ENCODE measurements at places on chromosomes 2 and 18. TPM values are rescaled to one million over a fixed set of nuclear protein-coding genes. Genes with fewer than 3 reads are reported as not detected.

DSG4 gene
- not detected for total RNA-seq

RUFY4 gene
- not detected for total RNA-seq

GRCh38 chr2:36659872-36660312 lies 36.6 kb upstream of the VIT start:
- no peak for DNase-seq

DNA sequence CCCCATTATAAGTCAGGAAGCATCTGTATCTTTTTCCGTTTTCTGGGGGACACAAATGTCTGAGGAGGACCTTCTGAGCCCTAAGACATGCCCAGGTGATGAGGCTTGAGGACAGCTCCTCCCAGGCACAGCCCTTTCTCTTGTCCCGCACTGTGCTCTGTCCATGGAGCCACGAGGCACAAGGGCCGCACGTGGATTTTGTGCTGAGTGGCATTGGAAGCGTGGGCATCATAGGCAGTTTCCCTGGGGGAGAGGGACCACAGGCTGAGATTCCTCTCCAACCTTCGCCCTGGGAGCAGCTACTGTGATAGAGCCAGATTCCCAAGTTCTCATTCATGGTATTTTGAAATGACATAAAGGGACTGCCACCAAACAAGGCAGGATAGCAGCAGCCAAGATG lies 139.9 kb downstream of the SH3RF3 start:
- no peak for DNase-seq

- DNase-seq = no peak
These were observed 389.9 kb downstream of the TNS1 start for GRCh38 chr2:217612920-217613319.

SLC9A4 gene
- not detected for total RNA-seq

GRCh38 chr2:219851801-219852481 lies 224.5 kb downstream of the SLC4A3 start:
- DNase-seq = peak; percentile 54

CNDP1 gene
- not detected for total RNA-seq

GPR45 gene
- total RNA-seq = not detected

PROKR1 gene
- total RNA-seq = not detected

DNA sequence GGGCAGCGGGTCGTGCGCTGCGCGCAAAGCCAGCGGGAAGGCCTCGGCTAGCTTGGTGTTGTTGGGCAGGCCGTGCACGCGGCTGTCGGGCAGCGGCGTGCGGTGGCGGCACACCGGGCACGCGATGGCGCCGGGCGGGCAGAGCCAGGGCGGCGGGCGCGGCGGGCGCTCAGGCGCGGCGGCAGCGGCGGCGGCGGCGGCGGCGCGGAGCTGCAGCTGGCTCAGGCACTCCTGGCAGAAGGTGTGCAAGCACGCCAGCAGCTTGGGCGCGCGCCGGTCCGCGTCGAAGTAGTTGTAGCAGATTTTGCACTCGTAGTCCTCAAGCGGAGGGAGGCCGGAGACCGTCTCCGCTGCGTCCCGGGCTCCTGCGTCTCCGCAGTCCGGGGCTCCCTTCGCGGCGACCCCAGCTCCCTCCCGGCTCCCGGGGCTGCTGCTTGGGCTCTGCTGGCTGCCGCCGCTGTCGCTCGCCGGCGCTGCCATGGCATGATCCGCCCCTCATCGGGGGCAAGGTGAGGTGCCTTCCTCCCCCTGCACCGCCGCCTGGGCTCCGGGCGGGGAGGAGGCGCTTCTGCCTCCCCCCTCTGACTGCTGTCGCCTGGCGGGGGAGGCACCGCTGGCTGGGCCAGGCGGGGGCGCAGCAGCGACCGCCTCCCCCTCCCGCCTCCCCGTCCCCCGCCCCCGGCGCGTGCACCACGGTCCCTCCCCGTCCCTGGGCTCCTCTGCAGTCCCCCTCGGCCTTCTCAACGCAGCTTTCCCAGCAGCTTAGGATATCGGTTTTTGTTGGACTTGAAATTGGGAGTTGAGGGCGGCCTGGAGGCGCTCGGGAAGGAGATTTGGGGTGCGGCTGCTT lies 21.0 kb upstream of the PAX3 start:
- no peak for DNase-seq

SP140L gene
- 10.9 TPM for total RNA-seq

- peak; percentile 91 for DNase-seq
These were observed 44.4 kb downstream of the ST8SIA5 start for GRCh38 chr18:46712406-46712805.

- DNase-seq = no peak
These were observed 144.6 kb upstream of the CCDC195 start for GRCh38 chr2:224860786-224861185.

DNA sequence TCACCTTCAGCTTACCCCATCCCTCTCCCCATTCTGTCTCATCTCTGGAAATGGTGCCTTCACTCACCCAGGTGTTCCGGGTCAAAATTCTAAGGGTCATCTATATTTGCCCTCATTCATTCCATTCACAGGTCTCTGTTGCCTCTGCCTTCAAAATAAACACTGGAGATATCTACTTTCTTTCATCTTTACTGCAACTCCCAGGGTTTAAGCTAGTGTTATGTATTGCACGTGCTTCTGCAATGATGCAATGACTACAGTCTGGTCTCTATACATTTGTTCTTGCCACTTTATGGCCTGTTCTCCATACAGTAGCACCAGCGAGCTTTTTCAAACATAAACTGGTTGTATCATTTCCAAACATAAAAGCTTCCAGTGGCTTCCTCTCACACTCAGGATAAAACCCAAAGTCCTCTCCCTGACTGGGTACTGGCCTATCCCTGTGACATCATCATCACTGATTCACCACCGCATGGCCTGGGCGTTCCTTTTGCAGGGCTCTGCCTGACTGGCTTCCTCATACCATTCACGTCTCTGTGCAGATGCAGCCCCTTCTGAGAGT lies 14.3 kb downstream of the DSG2 start:
- DNase-seq = peak; percentile 93

DNA sequence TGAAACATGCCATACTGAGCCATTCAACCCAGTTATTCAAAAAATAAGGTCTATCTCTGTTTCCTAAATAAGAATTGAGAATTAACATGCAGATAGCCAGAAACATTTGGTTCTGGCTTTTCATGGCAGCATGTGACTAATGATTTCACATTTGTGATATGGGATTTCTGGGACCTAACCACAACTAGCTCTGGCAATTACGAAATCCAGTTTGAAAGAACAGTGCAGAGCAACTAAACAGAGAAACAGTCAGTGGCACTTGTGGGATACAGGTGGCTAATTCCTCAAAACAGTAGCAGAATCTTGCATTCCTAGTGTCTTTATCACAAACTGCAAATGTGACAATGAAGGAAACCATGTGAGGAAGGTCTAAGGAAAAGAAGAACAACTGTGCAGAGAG lies 637.8 kb upstream of the CHAC2 start:
- DNase-seq = peak; percentile 87

DNA sequence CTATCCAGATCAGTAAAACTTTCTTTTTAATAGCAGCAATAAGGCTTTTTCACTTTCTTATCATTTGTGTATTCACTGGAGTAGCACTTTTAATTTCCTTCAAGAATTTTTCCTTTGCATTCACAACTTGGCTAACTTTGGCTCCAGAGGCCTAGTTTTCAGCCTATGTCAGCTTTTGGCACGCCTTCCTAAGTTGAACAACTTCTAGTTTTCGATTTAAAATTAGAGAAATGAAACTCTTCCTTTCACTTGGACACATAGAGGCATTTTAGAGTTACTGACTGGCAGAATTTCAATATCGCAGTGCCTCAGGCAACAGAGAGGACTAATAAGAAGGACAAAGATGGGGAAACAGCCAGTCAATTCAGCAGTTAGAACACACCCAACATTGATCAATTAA lies 577.4 kb downstream of the DSC3 start:
- DNase-seq = no peak

GRCh38 chr2:102321941-102322719 lies 10.8 kb downstream of the IL1RL1 start:
- DNase-seq = no peak

SIX3 gene
- not detected for total RNA-seq

NT5C1B gene
- total RNA-seq = not detected
